Stimulated activated CD8-positive, alpha-beta memory T cell treated with anti-CD3 and anti-CD28 coated beads, Interleukin-4, amount 100 ng/mL, for 48 hours (primary cell): ENCODE measurements at places on chromosomes 12 and 14.

- DNase-seq = no peak
Observed at GRCh38 chr14:99043267-99043615, 228.8 kb downstream of the BCL11B start.

GRCh38 chr14:69941768-69942742, 62.8 kb downstream of the SMOC1 start:
- no peak for DNase-seq

DNA sequence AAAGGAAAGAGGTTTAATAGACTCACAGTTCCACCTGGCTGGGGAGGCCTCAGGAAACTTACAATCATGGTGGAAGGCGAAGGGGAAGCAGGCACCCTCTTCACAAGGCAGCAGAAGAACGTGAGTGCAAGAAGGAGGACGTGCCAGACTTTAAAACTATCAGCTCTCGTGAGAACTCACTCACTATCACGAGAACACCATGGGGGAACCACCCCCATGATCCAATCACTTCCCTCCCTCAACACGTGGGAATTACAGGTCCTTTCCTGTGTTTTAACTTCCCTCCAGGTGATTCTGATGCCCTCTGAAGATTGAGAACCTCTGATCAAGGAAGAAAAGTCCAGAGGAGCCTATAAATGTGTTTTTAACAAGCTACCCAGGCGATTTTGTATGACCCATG, 358.7 kb downstream of the MED13L start:
- no peak for DNase-seq

GRCh38 chr12:46208370-46208769, 60.5 kb downstream of the SLC38A1 start:
- no peak for DNase-seq

- DNase-seq = no peak
Observed at GRCh38 chr14:104820669-104821228, 19.8 kb downstream of the ZBTB42 start.

- no peak for DNase-seq
Observed at GRCh38 chr12:11834931-11835330, 185.5 kb downstream of the ETV6 start.

DNA sequence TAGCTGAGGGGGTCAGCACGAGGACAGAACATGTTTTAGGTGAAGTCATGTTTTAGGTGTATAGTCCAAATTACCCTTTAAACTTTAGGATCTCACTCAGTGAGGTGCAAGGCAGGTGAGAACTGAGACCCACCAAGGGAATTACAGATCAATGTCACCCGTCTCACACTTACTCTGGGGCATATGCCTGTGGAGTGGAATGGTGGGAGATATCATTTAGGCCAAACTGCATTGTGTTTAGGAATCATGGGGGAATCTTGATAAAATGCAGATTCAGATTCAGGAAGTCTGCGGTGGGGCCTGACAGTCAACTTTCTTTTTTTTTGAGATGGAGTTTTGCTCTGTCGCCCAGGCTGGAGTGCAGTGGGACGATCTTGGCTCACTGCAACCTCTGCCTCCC, 17.8 kb downstream of the FBXW8 start:
- no peak for DNase-seq

- DNase-seq = no peak
Observed at GRCh38 chr12:118319627-118320026, 53.1 kb downstream of the TAOK3 start.

DNA sequence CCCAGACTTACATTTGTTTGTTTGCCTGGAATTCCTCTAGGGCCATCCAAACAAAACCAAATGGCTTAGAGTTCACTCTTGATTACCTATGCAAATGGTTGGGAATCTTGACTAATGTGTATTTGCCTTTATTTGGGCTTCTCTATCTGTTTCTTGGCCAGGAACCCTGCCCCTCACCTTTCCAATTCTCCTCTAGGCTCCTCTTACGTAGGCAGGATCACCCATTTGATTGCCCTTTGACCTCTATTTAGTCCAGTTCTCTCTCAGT, 123.0 kb upstream of the DYRK2 start:
- DNase-seq = no peak

- no peak for DNase-seq
Observed at GRCh38 chr12:52833922-52834726, at the start of gene KRT79. Gene KRT79, minus strand, starts transcription at chr12:52834311. Its CDS starts 51 bp downstream, at chr12:52834260.
